Activated CD4-positive, alpha-beta T cell treated with anti-CD3 and anti-CD28 coated beads, Interleukin-2, amount 50 U/mL, for 48 hours (primary cell): ENCODE measurements at places on chromosomes 6 and 20.

- no peak for DNase-seq
Observed at GRCh38 chr20:60667641-60668040, 584.4 kb upstream of the CDH4 start.

- DNase-seq: peak; percentile 28
Observed at GRCh38 chr20:36720510-36720909, 25.4 kb downstream of the NDRG3 start.

- DNase-seq: no peak
Observed at GRCh38 chr20:13102694-13103093, 93.9 kb downstream of the SPTLC3 start.

DNA sequence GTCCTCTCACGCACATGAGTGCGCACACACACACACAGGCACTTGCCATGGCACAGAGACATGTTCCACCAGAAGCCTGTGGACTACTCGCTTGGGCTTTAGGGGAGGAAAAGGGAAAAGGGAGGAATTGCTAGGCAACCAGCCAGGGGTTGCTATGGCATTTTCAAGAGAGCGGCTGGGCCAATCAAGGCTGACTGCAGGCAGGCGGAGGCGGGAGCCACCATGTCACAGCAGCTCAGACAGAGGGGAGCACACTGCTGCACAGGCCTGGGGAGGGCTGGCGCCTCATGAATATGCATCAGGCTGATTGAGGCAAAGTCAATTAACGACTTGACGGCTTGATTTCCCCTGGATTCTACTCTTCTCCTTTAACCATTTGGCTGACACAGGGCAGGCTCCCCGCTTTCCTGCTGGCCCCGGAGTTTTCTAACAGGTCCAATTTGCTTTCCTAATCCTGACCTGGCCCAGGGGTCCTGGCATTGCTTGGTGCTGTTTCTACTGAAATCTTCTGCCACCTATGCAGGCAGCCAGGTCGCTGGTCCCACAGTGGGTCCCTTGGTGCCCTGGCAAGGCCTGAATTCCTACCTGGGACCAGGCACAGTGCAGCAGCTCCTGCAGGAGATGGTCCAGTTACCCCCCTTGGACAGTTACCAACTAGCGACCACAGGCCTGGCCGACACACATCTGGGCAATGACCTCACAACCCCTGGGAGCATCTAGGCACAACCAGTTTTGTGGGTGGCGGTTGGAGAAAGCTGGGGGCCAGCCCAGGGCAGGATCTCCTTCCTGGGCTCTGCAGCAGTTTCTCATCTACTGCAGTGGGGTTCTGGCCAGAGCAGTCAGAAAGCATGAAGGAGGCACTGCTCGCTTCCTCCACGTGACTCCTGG, 52.1 kb downstream of the YTHDF1 start:
- no peak for DNase-seq

GRCh38 chr20:15639839-15640238, 933.4 kb downstream of the KIF16B start:
- no peak for DNase-seq

DNA sequence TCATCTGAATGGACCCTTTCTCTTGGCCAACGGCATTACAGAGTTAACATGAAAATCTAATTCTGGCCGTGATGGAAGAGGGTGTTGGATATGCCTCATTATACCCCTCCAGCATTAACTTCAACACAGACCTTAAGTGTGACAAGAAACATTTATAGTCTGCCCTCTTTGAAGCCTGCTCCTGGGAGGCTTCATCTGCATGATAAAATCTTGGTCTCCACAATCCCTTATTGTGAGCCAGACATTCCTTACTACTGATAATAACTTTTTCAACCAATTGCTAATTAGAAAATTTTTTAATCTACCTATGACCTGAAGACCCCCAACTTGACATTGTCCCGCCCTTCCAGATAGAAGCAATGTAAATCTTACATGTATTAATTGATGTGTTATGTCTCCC, 9.3 kb upstream of the HBS1L start:
- DNase-seq: no peak

- peak; percentile 24 for DNase-seq
Observed at GRCh38 chr6:136927292-136927691, 5.2 kb downstream of the SLC35D3 start.

GRCh38 chr6:43715056-43715788, 27.6 kb upstream of the MRPS18A start:
- no peak for DNase-seq

GRCh38 chr6:43088654-43089056, 12.5 kb downstream of the PTK7 start:
- no peak for DNase-seq

GRCh38 chr20:15248618-15249395, 911.4 kb upstream of the FLRT3 start:
- DNase-seq: no peak

DNA sequence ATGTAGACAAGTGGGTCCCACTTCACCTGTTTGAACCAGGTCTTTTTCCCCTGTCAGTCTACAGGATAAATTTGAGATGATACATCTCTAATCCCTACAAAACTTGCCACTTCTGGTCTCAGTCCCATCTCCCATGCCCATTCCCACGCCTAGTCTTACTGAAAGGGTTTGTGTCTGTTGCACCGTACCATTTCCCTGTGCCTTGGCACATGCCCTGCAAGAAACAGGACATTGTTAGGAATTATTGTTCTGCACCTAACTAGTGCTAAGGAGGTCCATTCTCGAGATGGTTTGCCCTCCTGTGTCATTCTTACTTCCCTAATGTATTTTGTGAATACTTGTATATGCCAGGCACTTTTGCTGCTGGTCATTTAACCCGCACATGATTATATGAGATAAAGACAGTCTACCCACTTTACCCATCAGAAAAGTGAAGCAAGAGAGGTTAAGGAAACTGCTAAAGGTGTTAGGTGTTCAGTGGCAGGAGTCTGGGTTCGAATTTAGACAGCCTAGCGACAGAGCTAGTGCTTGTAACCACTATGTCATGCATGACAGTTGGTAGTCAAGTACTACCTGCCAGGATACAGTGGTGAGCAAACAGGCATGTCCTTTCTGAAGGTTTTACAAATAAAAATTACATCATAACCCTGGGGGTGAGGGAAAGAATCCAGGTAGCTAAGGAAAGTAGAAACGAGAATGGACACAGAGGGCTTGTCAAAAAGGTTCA, 12.7 kb downstream of the FAM217A start:
- DNase-seq: no peak

GRCh38 chr20:8912096-8912495, 156.8 kb upstream of the PLCB4 start:
- no peak for DNase-seq

DNA sequence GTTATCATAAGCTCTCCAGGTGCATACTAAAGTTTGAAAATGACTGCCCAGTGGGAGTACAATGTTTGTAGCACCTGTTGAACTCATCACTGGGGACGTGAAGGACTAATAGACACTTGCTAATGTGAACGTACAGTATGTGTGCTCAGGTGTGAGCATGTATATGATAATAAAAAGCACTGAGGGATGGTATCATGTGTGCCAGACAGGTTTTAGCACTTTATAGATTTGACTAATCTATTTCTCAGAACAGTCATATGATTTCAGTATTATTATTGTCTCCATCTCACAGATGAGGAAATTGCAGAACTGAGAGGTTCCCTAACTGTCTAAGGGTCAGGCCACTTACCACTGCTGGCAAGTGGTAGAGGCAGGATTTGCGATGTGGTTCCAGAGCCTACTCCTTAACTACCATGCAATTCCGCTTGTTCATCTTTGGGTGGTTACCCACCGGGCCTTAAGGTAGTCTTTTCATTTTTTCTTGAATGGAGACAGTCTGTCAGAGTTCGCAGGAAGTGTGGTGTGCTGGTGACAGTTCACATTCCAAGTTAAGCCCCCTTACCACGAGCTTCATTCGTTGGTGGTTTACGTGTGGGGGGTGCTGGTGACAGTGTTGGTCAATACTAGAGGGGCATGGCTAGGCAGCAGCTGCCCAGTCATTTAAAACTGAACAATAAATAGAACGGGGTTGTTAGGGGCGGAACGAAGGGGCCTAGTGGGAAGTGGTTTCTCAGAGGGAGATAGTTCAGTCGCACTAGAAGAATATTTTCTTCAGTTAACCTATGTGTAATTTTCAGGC, 46.8 kb downstream of the RREB1 start:
- no peak for DNase-seq

DNA sequence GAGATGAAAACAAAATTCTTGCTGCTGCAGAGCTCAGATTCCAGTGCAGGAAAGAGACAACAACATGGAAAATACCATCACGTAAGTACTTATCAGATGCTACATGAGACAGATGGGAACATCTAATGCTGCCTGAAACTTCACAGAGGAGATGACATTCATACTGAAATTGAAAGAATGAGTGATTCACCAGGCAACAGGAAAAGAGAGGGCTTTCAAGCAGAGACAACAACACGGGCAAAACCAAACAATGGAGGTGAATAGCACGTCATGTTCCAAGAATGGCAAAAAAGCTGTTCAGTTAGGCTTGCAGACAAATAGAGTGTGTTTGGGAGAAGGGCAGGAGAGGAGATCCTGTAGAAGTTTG, 39.3 kb downstream of the GTF2H5 start:
- DNase-seq: peak; percentile 31

DNA sequence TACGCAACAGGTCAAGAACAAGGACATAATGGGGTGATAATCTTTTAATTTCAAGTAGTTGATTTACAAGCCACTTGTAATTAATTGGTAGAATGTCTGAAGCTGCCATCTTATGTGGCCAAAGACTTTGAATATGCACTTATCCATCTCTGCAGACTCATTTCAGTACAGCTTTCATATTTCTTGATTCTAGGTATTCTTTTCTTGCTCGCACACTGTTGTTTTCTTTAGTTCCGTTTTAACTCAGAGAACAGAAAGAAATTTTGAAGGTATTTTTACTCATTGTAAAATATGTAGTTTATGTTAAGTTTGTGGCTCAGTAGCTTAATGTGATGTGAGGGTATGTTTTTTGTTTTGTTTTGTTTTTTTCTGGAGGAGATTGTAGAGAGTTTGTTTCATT, 73.9 kb downstream of the UBR2 start:
- no peak for DNase-seq

- DNase-seq: peak; percentile 80
Observed at GRCh38 chr6:106512048-106512967, 117.0 kb downstream of the RTN4IP1 start.

DNA sequence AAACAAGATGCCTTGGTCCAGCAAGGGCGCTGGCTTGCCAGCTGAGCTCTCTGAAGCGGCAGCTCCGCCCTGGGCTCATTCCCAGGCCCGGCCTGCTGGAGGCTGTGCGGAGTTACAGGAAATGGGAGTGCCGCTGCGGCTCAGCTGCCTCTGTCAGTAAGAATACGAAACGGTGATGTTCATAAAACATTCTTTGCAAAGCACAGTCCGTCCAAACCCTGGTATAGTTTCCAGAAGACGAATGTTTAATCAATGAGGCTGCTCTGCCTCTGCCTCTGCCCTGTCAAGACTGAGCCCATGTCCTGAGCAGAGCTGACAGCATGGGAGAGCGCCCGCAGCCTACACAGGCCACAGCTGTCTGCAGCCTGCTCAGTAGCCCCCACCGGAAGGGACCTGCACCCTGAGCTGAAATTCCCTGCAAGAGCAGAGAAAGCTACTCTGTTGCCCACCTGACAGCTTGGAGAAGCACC, 153.3 kb upstream of the SNX9 start:
- DNase-seq: peak; percentile 8

DNA sequence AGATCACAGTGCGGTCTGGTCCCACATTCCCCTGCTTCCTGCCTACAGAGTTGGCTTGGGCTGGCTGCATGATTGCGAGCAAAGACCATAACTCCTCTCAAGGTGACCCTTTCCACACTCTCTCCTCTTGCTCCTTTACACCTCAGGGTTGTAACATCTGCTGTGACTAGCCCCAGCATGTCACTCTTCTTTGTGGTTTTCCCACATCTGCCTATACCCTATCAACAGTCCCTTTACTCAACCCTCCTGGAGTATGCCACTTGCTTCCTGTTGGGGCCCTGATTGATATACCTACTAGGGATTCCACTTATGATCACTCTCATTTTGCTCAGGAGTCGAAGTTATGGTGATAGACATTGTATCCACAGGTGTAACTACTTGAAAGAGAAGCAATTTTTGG, 58.9 kb upstream of the SGK1 start:
- DNase-seq: no peak

DNA sequence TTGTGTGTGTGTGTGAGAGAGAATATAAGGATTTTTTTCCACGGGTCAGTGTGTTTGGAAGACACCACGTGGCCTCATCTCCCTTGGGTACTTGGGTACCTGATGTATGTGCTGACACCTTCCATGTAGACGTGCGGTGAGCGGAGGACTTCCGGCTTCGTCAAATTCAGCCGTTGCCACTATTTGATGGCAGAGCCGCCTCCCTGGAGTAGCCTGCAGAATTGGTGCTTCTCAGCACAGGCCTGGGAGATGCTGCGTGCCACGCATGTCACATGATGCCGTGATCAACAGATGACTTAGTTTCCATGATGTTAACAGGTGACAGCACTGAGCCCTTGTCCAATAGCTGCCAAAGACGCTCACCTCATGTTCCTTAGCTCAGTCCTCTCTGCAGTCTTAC, 69.4 kb downstream of the CDH4 start:
- DNase-seq: no peak

GRCh38 chr20:57329608-57330221, at the start of gene SPO11:
Gene SPO11, plus strand, starts transcription at chr20:57329803. Its CDS starts 65 bp downstream, at chr20:57329868.
- DNase-seq: no peak

DNA sequence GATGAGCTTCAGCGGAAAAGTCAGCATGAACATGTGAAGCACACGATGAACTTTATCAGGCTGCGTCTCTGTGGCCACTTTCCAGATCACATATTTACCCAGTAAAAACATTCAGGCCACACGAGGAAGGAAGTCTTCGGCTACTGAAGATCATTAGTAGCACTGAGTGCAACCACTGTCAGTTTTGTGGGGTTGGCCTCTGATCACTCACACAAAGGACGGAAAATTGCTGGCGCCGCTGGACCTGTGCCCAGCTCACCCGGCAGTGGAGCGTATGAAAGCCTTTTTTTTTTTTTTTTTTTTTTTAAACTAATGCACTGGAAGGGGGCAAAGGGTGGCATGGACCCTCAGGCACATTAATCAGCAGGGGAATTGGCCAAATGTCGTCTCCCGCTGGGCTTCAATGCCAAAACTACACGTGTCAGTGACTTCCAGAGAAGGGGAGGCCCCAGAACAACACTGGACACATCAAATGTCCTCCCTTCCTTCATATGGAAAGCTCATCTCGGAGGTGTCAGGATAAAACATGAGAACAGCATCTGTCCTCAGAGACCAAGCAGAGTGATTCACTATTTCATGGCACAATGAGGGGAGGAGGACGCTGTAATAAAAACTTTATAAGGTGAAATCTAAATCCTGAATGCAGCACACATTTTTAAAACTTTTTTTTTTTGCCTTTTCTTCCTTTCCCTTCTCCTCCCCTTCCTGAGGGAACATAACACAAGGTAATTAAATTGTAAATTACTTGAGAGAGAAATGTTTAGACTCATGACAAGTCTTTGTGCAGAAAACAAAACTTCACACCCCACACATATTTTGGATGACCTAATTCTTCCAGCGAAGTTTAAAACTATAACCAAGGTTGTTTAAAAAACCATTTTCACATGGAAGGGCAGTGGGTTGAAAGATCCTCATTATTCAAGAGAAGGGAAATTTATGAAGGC, 223.4 kb downstream of the FOXC1 start:
- no peak for DNase-seq

- no peak for DNase-seq
Observed at GRCh38 chr6:18216411-18216810, 47.9 kb downstream of the DEK start.
